Trophoblast cell (in vitro differentiated cells and primary cell): ENCODE measurements at places on chromosomes 12 and 14.

DNA sequence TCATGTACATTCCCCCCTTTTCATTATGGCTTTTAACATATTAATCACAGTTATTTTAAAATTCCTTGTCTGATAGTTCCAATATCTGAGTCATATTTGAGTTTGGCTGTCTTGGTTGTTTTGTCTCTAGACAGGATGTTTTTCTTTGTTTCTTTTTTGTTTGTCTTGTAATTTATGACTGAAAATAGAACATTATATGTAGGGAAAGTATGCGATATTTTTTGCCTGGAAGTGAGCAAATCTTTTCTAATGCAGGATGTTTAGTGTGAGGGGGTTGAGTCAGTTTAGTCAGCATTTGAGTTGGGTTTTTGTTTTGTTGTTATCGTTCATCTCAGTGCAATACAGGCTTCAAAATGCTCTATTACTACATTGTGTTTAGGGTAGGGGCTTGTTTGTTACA lies 239.7 kb downstream of the SNAPC1 start:
- no peak for DNase-seq

- DNase-seq, result no peak
These were observed 7.1 kb downstream of the TMBIM4 start for GRCh38 chr12:66162701-66163100.

GRCh38 chr14:93042968-93043940 lies 72.5 kb downstream of the ITPK1 start:
- peak; percentile 93 for DNase-seq

DNA sequence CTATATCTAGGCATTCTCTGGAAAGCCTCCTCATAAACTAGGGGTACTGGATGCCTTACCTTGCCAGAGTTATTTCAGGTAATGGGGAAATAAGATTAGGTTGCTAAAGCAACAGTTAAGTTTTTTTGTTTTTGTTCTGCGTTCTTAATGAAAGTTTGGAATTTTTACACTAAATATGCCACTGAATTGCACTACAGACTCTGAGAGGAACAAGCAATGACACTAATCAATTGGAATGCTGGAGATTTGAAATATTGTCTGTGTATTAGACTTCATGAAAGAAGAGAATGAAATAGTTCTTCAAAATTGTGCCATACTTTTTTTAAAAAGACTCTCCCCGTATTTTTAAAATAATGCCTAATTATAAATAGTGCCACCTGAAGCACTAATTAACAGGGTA lies 287.8 kb downstream of the NAV3 start:
- DNase-seq, result peak; percentile 2

- DNase-seq, result no peak
These were observed 1.4 kb downstream of the LIN7A start for GRCh38 chr12:80936353-80936641.

DNA sequence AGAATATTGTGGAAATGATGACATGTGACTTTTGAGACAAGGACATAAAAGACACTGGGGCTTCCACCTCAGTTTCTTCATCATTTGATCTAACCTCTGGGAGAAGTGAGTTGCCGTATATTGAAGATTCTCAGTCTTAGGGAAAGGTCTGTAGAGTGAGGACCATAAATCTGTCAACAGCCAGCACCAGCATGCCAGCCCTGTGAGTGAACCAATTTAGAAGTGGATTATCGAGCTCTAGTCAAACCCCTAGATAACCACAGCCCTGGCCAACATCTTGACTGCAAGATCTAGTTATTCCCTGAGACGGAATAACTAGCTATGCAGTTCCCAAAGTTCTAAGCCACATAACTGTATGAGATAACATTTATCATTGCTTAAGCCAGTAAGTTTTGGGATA lies 108.8 kb upstream of the PTPRR start:
- DNase-seq, result no peak
